NCI-H2081 treated with DMSO at 0.1 percent for 48 hours (cell line): ENCODE measurements at places on chromosomes 6 and 20.
A peak's percentile ranks its signal among the peaks of the same experiment; 100 is the strongest.

DNA sequence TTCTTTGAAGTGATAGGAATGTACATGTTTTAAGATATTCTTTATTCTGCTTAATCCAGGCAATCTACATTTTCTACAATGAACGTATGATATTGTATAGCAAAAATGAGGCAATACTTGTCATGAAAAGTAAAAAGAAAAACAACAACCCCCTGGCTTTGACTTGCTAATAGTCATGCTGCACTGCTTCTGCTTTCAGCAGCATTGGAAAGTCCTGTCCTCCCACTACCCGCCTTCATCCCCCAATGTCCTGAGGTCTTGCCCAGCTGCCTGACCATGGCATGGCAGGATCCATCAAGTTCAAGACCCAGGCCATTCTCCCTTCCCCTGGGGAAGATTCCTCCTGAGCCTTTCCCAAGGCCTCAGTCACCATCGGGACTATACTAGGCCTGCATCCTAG is 156.5 kb downstream of the SH3BGRL2 start:
- no peak for DNase-seq

DNA sequence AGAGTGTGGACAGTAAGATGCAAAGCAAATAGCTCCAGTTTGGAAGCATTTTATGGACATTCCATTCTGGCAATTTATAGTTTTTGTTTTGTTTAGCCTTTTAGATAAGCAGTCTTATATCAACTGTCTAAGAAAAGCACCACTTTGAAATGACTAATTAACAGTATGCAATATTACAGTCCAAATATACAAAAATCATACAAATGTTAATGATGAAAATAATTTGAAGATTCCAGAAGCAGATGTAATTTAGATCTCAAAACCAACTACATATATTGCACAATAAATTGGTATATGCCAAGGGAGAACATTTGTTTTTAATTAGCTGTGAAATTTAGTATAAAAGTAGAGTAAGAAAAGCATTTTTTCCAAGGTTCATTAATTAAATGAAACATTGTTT is 158.8 kb downstream of the KIF6 start:
- no peak for DNase-seq

DNA sequence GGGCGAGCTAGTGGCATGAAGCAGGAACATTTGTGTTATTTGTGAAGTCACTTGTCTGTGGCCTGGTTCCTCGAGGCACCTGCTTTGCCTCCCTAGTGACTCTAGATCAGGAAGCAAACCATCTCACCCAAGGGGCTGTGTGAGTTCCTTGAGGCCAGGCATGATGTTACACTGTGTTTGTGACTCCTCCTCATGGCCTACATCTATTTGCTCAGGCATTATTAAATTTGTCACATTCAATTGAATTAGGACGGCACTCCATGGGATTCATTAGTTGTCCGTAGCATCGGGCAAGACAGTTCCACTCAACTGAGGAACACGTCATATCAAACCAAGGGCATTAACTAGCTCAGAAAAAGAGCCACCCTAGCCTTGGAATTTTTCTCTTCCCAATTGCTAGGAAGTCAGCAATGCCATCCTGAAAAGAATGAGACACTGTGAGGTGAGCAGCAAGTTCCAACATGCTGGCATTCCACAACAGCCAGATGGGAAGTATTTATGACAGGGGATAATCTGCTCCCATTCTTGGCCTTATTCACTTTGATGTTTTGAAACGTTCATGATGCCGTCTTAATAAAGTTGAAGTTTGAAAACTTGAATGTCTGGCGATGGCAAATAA is 17.2 kb downstream of the TMEM200A start:
- no peak for DNase-seq

GRCh38 chr6:4728926-4729325 is 47.3 kb upstream of the CDYL start:
- DNase-seq, result no peak

DNA sequence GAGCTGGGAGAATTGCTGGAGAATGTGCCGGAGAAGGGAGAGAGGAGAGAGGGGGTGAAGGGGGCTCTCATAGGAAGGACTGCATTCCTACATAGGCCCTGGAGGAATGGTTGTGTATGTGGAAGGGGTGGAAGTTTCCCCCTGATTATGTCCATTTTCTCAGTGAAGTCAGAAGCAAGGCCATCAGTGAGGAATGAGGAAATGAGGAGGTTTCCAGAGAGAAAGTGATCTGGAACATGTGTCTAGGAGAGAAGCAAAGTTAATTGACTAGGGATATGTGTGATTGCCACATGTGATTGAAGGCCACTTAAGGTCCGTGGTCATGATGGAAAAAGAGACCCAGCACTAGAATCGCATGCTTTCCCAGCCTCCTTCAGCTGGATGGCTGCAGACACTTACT is 42.3 kb downstream of the TBPL1 start:
- no peak for DNase-seq

DNA sequence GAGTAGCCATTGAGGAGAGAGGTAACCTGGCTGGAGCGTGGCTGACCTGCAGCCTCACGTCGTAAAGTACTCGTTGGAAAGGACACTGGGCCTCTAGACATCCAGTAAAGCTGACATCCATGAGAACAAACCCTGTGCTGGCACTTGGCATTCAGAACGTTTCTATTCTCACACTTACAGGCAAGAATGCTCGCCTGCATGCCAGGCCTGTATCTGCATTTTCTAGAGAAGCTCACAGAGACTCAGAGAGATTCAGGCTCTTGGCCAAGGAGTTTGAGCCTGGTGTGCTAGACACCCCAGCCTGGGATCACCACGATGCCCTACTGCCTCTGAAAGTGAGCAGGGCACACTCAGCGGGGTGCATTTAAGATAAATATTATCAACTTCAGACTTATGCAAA is 379.8 kb upstream of the CDH4 start:
- DNase-seq, result no peak

GRCh38 chr6:159438106-159438505 is 254.9 kb downstream of the SOD2 start:
- no peak for DNase-seq

- DNase-seq, result no peak
Observed at GRCh38 chr6:130585587-130585986, 219.8 kb downstream of the TMEM200A start.

GRCh38 chr6:149400050-149400449 is at the start of gene SUMO4:
Gene SUMO4 (plus strand): TSS chr6:149400262. CDS start chr6:149400392, 130 bp downstream.
- no peak for DNase-seq

GRCh38 chr20:52749938-52750337 is 222.2 kb upstream of the TSHZ2 start:
- no peak for DNase-seq

- DNase-seq, result no peak
Observed at GRCh38 chr20:23320317-23320716, 30.3 kb upstream of the NXT1 start.

- no peak for DNase-seq
Observed at GRCh38 chr6:15110726-15111354, 135.0 kb upstream of the JARID2 start.

DNA sequence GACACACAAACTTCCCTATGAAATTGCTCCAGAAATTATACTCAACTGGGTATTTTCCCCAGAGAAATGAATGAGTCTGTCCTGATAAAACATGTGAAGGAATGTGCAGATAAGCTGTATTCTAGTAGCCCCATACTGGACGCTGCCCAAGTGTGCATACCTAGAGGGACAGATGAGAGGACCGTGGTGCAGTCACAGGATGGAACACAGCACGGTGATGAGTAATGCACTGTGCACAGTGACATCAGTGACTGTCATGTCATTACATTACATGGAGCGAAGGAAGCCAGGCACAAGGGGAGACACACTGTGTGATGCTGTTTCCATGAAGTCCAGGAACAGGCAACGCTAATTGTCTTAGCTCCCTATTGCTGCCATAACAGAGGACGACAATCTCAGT is 155.5 kb downstream of the CDH4 start:
- no peak for DNase-seq

GRCh38 chr6:142413111-142413510 is 111.3 kb downstream of the ADGRG6 start:
- no peak for DNase-seq

DNA sequence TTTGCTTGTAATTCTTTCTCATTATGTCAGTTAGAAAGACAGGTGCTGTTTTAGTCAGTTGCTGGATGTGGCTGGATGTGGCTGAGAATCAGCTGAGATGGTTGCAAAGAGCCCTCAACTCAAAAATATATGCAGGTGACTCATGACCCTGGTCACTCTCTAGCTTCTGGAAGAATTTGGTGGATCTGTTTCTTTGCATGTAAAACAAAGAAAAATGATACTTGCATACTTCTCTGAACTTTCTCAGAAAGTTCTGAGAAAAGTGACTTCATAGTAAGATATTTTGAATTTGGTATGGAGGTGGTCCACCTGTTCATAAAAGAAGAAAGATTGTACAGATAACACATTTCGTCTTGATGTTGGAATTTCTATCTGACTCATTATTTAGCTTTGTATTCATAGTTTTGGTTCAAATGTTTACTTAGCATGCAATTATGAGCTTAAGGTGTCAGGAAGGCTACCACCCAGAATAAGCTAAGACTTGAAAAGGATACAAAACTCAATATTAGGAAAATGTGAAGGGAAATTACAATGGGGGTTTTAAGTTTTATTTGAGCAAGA is 163.2 kb upstream of the OLIG3 start:
- DNase-seq, result no peak

- no peak for DNase-seq
Observed at GRCh38 chr6:98443633-98444032, 390.7 kb upstream of the POU3F2 start.

- no peak for DNase-seq
Observed at GRCh38 chr20:31837896-31838397, 7.5 kb downstream of the FOXS1 start.

DNA sequence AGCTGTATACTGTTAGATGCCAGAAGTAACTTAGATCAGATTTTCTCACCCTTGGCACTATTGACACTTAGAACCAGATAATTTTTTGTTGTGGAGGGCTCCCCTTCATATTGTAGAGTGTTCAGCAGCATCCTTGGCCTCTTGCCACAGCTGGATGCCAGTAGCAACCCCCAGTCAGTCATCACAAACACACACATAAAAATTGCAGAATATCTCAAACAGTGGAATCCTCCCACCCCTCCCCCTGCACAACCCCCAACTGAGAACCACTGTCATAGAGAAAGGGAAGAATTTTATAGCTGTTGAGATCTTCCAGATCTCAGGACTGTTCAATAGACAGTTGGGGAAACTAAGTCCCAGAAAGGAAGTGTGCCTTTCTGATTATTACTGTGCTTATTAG is 81.2 kb upstream of the VSTM2L start:
- no peak for DNase-seq

DNA sequence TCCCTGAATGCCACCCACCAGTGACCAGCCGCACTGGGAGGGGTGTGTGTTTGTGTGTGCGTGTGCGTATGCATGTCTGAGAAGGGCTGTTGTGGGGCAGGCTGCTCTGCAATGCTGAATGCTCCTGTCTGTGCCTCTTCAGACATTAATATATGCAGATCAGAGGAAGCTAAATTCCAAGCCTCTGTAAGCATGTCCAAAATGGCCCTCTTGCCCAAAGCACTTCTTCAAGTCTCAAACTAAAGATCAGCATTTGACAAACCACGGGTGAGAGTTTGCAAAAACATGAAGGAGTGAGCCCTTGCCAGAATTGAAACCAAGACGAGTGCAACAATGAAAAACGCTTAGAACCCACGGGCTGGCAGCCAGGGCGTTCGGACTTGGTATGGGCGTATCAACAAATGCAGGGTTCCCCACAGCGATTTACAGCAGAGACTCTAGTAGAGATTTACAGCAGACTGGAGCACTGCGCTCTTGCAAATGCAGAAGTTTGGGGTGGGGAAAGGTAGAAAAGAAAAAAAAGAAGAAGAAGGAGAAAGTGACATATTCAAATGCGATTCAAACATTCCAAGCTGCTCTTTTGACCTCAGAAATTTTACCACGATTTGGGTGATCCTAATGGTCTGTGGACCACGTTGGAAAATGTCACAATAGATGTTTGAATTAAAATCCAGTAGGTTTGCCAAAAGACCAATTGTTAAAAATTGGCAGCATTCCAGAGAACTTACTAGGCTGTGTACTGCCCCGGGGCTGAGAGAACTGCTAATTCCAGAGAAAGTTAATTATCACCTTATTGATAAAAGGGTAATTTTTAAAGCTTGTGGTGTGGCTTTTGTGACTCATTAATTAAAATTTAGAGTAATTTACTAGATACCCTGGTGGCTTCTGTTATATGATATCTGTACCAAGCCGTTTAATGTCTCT is 3.5 kb downstream of the SCML4 start:
- peak; percentile 4 for DNase-seq

DNA sequence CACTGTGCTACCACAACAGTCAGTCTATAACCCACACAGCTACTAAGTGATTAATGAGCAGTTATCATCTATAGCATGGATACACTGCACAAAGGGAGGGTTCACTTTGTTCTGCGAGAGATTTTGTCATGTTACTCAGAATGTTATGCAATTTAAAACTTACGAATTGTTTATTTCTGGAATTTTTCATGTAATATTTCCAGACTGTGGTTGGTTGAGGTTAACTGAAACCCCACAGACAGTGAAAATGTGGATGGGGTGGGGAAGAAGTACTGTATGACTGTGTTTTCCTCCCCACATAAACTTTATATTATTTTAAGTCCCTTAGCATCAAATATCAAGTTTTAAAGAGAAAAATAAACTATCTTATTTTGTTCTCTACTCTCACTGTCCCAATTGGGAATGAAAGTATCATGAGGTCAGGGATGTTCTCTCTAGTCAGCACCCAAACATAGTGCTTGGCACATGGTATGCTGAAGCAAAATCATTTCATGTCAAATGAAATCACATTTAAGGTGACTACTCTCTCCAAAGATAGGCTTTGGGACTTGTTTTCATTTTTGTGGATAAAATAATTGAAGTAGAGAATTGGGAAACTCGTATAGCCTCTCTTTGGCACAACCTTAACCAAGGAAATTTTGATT is 25.4 kb downstream of the DOP1A start:
- no peak for DNase-seq

- no peak for DNase-seq
Observed at GRCh38 chr6:55836481-55836880, 38.9 kb downstream of the BMP5 start.

DNA sequence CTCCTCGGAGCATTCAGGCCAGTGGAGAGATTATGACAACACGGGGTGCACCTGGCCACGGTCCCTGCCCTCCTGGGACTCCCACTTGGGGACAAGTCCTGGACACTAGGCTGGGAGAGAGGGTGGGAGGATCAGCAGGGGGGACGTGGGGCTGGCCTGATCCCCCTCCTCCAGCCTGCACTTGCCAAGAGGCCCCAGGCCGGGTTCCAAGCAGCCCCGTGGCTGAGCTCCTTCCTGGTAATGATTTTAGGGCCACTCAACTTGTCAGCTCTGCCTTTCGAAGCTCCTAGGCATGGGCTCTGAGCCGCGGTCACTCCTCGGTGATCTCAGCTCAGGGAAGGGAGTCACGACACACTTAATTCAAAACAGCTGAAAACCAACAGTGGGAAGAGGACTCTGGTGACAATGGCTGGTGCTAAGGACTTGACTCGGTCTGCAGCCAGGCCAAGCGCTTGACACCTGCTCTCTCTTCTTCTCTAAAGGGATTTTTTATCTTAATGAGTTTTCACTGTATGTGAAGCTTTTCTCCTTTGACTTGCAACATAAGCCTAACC is 161.7 kb downstream of the BMP7 start:
- no peak for DNase-seq

GRCh38 chr6:89978749-89979145 is 84.5 kb downstream of the GJA10 start:
- no peak for DNase-seq
